Right forelimb (tissue), 1 donor: ENCODE measurements at places on chromosomes 3 and 15.

- no peak for DNase-seq
Observed at GRCh38 chr3:128554465-128555097, 61.6 kb upstream of the GATA2 start.

DNA sequence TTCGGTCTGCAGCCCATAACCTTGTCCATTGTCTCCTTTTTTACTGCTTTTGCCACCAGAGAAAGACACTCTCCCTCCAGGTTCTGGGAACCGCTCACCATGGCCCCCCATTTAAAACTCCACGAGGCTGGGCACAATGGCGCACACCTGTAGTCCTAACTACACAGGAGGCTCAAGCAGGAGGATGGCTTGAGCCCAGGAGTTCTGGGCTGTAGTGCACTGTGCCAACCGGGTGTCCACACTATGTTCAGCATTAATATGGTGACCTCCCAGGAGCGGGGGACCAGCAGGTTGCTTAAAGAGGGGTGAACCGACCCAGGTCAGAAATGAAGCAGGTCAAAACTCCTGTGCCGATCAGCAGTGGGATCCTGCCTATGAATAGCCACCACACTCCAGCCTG is 28.0 kb upstream of the IDH2 start:
- DNase-seq: no peak

DNA sequence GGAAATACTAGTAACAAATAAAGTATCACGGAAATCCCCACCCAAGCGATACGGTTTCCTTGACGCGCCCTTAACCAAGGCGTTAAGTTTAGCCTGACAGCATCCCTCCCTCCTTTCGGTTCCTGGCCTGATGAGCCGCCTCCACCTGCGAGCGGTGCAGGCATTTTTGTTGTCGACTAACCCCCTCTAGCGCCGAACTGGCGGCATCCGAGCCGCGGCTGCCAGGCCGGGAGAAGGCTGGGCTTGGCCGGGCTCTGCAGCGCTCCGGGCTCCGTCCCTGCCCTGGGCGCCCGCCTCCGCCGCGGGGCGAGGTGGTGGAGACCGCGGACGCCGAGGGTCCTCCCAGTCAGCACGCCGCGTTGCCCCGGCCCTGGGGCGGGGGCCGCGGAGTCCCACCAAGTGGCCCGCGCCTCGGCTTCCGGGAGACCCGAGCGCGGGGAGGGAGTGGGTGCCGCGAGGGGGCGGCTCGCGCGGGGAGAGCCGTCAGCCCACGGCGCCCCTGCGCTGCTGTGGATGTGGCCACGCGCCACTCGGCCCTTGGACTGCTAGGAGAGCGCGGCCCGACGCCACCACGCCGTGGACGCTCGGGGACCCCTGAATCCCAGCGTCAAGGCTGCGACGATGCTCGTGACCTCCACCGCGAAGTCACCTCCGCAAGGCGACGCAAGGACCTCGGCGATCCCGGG is 1.1 kb upstream of the EPHA6 start:
- peak; percentile 86 for DNase-seq

DNA sequence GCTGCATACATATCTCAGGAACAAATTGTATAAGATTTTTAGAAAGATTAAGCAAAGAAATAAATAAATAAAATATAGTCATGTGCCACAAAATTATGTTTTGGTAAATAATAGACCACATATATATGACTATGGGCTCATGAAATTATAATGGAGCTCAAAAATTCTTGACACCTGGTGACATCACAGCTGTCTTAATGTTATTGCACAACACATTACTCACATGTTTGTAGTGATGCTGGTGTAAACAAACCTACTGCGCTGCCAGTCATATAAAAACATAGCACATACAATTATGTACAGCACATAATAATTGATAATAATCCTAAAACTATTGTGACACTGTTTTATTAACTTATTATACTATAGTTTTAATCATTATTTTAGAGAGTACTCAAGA is 1159.1 kb downstream of the SI start:
- no peak for DNase-seq

DNA sequence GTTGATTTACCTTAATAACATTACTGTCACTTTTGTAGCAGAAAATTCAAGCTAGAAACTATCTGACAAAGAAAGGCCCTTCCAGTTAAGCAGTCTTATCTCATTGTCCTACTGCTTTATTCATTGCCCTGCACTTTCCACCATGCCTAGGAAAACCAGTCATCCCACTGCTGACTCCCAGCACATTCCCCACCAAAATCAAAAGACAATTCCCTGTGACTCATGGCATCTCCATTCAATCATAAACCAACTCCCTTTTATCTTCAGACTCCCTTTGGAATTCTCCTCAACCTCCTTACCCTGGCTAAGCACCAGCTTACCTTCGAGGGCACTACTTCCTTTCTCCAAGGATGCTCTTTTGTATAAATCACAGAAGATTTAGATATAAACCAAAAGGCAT is 184.3 kb downstream of the PLCH1 start:
- DNase-seq: no peak

DNA sequence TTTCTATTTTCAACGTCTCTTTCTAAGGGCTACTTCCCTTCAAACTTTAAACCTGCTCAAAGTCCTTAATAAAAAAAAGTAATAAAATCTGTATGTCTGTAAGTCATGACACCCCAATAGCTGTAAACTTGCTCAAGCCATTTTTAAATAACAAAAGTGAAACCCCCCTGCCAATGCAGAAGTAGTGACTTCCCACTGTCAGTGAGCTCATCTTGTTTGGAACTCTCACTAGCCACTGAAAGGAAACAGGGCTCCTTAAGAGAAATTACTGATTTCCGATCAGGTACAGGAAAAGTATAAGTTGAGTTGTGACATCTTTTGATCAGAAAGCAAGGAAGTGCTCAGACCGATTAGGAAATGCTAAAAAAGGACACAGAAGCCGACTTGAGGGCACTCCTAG is 27.6 kb upstream of the GPR171 start:
- DNase-seq: no peak

DNA sequence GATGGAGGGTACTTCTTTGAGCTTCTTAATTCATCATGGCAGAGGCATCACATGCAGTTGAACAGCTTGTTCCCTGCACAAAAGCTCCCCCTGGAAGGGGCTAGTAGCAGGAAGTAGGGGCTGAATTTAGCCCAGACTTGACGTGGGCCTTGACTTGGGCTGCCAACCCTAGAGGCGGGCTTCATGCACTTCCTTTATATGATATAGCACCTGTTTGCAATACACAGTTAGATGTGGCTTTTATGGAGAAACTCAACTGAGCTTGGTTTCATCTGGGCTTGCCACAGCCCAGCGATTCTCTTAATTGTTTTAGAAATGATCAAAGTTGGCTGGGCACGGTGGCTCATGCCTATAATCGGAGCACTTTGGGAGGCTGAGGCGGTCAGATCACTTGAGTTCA is 33.7 kb upstream of the ADGRG7 start:
- no peak for DNase-seq

DNA sequence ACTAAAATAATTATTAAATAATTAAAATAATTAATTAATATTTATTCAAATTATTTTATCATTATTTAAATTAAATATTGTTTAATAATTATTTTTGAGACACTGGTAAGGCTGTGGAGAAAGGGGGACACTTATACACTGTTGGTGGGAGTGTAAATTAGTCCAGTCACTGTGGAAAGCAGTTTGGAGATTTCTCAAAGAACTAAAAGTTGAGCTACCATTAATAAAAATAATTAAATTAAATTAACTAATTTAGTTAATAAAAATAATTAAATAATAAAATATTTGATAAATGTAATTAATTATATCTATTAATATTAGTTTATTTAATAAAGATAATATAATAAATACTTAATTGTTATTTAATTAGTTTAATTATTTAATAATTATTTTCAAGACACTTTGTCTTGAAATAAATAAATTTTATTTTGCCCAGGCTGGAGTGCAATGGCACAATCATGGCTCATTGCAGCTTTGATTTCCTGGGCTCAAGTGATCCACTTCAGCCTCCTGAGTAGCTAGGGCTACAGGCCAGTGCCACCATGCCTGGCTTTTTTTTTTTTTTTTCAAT is 16.4 kb upstream of the TNIK start:
- no peak for DNase-seq

DNA sequence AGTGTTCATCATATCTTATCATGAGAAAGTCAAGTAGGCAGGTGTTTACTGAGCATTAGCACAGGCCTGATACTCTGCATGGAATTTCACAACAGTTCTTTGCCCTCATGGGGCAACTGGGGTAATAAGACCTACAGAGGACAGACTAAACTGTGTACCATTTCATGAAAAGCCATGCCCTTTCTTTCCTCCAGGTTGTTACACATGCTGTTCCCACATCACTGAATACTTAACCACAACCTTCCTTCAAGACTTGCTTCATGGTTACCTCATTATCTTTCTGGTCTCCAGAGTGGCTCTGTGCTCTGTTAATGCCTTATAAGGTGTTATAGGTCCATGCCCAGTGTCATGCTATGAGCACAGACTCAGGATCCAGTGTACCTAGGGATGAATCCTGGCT is 28.2 kb upstream of the RSL24D1 start:
- no peak for DNase-seq

DNA sequence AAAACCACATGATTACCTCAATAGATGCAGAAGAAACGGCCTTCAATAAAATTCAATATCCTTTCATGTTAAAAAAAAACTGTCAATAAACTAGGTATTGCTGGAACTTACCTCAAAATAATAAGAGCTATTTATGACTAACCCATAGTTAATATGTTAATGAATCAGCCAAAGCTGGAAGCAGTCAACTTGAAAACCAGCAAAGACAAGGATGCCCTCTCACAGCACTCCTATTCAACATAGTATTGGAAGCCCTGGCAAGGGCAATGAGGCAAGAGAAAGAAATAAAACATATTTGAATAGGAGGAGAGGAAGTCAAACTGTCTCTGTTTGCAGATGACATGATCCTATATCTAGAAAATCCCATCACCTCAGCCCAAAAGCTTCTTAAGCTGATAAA is 456.1 kb downstream of the OCA2 start:
- DNase-seq: no peak

- peak; percentile 46 for DNase-seq
Observed at GRCh38 chr15:70582143-70582945, 181.0 kb downstream of the UACA start.

DNA sequence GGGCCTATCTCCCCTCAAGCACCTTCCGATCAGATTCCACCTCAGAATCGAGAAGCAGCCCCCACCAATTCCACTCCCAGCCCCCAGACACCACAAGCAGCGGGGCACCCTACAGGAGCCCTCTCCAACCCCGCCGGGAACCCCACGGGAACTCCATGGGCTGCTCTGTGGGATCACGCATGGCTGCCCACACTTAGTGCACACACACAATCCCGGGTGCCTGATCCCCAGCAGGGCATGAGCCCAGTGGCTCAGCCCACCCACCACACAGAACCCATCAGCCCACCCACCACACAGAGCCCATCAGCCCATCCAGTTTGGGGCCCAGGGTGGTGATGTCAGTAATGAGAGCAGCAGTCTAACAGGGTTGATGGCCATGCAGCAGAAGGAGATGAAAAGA is 141.6 kb upstream of the LINGO1 start:
- DNase-seq: no peak

GRCh38 chr15:36694574-36694973 is 115.1 kb downstream of the CDIN1 start:
- DNase-seq: no peak

GRCh38 chr15:70093070-70093469 is 4.6 kb downstream of the TLE3 start:
- DNase-seq: no peak

DNA sequence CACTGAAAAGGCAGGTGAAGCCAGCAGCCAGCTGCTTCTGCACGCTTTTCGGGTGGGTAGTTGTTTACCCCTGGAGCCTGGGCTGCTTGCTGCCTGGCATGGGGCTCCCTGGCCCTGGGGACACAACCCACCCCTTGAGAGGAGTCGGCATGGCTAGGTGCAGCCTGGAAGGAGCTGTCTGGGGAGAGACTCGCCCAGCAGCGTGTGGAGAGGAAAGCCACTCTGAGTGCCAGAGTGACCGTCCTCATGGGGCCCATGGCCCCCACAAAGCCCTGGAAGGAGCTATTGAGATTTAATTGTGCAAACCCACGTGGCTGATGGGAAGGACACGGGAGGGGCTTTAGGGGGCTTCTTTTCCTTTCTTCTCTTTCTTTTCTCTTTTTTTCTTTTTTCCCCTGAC is 137.5 kb downstream of the OPA1 start:
- no peak for DNase-seq

DNA sequence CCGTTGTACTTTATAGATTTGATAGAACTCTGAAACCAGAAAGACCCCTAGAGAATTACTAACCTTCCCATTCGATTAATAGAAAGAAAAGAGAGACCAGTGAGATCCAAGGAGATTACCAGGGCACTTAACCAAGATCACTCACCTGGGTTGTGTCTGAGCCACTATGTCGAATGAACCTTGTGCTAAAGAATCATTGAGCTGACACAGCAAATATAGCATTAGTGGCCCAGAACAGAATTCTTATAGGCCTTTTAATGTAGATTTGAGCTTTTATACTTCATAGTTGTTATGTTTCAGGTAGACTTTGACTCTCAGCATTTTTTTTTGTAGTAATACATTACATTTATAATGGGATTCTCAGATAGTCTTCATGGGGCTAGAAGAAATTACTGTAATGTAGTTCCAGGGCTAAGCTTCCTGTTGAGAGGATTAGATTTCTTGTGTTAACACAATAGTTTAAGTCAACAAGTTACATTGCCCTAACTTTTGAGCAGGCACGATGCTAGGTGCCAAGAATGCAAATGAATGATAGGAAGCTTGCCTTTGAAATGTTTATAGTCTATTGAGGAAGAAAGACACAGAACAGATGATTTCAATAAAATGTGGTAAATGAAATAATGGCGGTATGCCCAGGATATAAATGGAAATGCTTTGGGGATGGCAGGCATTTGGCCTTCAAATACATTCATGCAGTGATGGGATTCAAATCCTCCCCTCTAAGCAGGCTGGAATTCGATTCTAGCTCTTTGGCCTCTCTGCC is 24.4 kb upstream of the ABHD10 start:
- no peak for DNase-seq

DNA sequence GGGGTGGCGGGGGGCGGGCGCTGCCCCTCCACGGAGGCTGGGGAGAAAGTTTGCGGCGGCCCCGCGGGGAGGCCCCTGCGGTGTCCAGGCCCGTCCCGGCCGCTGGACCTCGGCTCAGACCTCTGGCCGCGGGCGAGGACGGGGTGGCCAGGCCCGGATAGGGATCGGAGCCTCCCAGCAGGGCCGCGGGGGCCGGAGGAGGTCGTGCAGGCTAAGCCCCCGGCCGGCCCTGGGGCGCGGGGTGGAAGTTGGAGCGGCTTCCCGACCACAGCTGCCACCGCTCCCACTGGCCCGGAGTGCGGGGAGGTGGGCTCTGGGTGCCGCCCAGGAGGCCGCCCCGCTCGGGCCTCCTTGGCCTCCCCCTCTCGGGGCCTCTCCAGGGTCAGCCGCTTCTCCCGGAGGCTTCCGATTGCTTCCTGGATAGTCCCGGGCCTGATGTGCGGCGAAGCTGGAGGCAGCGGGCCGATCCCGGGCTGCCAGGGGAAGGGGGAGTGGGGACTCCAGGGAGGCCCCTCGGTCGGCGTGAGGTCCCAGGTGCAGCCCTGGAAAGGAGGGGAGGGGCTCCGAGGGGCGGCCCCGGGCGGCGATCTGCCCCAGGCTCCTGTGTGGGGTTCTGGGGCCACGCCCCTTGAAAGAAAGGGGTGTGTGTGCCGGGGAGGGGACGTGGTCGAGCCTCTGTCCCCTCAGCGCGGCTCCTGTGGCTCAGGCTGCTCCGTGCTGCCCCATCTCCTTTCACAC is 907 bp downstream of the PLXNA1 start:
- peak; percentile 76 for DNase-seq

GRCh38 chr3:136883967-136884720 is 22.1 kb downstream of the NCK1 start:
- DNase-seq: no peak
